NCI-H69 (cell line): ENCODE measurements at places on chromosomes 6 and 20.

GRCh38 chr6:107192830-107193229 is 77.5 kb upstream of the BEND3 start:
- DNase-seq: peak; percentile 63

DNA sequence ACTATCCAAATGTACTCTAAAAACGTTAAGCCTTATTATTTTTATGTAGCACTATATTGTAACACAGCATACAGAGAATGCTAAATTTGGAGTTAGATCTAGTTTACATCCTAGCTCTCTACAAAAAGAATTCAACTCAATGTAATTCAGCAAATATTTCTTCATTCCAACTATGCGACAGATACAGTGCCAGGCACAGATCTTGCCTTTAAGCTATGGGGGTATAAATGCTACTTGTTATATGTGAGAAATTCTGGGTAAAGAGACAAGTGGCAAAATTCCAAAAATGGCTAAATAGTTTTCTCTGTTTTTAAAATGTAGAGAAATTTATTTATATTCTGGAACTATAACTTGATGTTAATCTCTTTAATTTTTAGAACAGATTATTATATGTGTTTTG is 63.2 kb downstream of the SEL1L2 start:
- DNase-seq: no peak

DNA sequence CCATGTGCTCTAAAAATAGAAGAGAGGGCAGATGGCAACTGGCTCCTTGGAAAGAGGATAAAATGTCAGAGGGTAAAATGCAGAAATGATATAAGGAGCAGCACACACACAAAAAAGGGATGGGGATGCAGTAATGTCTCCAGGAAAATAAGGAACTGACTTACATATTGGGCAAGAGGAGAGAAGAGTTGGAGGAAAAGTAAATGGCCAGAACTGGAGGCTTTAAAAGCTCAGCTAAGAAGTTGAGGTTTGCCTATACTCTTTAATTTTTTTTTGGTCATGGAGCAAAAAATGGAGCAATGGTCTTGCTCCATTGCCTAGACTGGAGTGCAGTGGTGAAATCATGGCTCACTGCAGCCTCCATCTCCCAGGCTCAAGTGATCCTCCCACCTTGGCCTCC is 93.7 kb downstream of the SULF2 start:
- no peak for DNase-seq

DNA sequence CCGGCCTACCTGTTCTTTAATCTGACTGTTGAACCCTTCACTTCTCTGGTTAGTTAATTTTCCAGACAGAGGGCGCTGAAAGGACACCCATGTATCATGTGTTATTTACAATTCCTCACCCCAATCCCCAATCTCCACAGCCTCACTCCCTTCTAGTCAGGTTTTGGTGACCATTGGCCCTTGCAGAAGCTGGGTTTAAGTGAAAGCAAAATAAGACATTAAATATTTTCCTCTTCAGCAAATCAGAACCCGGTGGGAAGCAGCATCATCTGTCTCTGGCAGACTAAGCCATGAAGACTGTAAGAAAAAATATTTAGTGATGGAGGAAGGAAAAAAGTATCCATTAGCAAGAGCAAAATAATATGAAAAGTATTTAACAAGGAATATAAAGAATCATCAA is 9.4 kb upstream of the HLA-DQA1 start:
- no peak for DNase-seq

GRCh38 chr20:16864069-16864468 is 115.9 kb downstream of the OTOR start:
- DNase-seq: no peak

- DNase-seq: no peak
These were observed 70.0 kb upstream of the SHLD1 start for GRCh38 chr20:5680192-5680591.
